Fibroblast of lung (primary cell): ENCODE measurements at places on chromosomes 5 and 9. TPM values are rescaled to one million over a fixed set of nuclear protein-coding genes. Genes with fewer than 3 reads are reported as not detected.

The PCDH1 gene
- 0.09 and 1.6 TPM in 2 replicates for polyA plus RNA-seq

The MEGF9 gene
- 15.8 and 21.9 TPM in 2 replicates for polyA plus RNA-seq

The CDH9 gene
- polyA plus RNA-seq, result not detected in 2 replicates

DNA sequence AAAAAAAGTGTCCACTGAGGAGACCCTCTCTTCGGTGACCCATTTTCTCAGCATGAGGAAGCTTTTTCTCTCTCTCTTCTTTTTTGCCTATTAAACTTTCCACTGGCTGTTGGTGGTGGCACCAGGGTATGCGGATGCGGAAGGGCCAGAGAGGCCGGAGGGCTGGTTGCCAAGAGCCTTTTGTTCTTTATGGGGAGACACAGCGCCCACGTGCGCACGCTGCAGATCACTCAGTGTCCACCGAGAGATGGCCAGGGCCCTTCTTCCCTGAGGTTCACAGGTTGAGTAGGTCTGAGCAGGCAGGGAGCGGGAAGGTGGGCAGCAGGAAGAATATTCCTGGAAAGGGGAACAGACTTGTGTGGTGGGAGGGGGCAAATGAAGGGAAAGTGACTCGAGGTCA is 69.1 kb downstream of the STK10 start:
- DNase-seq, result no peak

DNA sequence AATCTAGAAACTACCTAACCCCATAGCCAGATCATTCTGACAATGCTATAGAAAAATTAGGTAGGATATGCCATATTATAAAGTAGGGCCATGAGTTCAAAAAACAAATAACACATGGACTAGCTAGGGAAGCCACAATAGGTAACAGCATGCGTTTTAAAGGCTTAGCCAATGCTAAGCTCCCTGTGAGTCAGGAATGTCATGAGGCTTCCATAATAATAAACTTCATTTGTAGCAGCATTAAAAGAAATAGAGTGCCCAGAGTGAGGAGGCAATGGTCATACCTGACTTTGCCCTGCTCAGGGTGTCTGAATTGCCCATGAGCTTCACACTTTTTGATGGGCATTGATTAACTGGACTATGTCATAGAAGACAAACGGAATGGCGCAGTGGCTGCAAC is 15.8 kb downstream of the FOXE1 start:
- DNase-seq, result no peak

DNA sequence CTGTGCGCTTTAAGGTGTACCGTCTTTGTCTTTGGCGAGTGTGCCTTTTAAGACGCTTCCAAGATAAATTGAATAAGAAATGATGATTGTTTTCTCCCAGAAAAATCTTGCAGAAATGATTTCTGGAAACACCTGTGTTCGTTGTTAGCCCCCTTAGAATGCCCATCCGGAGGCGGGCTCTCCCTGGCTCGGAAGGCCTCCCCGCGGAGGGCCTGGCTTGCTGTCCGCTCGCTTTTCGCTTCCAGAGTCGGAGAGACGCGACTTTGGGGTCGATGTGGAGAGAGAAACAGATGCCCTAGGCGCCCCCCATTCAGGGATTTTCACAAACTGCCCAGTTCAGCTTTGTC is 23.9 kb downstream of the LECT2 start:
- no peak for DNase-seq

The SLC46A2 gene
- polyA plus RNA-seq, result not detected in 2 replicates

DNA sequence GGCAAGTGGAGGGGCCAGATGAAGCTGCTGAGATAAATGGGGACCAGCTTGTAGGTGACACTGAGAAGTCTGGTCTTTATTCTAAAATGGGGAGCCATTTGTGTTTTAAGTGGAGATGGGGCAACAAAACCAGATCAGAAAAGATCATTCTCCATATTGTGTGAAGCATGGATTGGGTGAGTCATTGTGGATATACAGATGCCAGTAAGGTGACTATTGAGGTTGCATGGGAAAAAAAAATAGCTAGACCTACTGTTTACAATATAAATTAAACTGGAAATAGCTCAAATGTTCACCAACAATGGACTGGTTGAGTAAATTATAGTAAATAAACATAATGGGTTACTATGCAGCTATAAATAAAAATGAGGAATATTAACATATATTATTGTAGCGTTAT is 5.4 kb upstream of the MAP1B start:
- DNase-seq, result peak; percentile 53

The PFN3 gene
- polyA plus RNA-seq, result not detected in 2 replicates

The AQP7 gene
- 0.05 and 0.09 TPM in 2 replicates for polyA plus RNA-seq

DNA sequence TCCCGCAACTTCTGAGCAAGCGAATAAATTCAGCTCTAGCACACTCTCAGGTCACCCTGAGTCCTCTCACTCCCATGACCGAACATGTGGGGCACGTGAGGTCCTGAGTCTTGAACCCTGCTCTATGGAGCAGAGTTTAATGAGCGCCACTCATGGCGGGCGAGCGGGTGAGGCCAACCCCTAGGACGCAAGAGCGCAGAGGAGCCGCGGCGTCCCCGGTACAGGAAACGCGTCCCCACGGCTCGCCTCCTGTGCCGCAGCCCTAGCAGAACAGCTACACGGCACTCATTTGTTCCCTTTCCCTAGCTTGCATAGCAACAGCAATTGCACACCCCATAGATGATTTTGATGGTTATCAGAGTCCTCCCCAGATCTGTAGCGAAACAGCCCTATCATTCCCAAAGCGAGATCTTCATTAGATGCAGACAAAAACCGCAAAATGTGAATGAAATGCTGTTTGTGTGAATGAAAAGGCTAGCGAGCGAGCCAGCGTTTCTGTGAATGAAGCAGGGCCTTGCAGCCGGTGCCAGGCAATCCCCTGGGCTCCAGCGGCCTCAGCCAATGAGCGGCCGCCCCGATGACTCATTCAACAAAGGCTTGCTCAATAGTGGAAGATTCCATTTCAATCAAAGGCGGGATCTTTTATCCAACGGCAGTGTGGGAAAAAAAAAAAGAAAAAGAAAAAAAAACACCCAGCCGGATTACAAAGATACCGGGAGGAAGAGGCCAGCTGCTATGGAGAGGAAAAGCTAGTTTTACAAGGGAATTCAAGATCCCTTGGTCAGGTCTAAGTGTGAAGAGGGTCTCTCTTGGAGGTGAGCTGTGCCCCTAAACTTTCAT is 1.5 kb upstream of the SHC3 start:
- peak; percentile 97 for DNase-seq

DNA sequence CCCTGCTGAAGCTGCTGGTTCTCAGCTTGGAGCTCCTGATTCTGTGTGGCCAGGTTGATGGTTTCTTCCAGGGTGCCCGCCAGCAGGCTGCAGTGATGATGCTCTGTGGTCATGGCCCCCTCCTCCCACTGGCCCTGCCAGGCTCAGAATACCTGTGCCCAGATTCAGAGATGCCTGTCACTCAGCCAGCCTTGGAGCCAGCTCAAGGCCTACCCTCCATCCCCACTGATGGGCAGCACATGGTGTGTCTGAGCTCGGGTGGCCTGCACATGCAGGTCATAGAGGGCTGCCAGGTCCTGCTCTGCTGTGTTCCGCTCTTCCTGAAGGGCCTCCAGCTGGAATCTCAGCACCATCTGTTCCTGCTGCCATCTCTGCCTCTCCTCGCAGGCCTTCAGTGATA is 5.4 kb downstream of the SLC35A4 start:
- no peak for DNase-seq

The FOXD4L3 gene
- not detected in 2 replicates for polyA plus RNA-seq
